ENCODE measurements at places on chromosomes 5 and 9. TPM values are rescaled to one million over a fixed set of nuclear protein-coding genes. Genes with fewer than 3 reads are reported as not detected.

DNA sequence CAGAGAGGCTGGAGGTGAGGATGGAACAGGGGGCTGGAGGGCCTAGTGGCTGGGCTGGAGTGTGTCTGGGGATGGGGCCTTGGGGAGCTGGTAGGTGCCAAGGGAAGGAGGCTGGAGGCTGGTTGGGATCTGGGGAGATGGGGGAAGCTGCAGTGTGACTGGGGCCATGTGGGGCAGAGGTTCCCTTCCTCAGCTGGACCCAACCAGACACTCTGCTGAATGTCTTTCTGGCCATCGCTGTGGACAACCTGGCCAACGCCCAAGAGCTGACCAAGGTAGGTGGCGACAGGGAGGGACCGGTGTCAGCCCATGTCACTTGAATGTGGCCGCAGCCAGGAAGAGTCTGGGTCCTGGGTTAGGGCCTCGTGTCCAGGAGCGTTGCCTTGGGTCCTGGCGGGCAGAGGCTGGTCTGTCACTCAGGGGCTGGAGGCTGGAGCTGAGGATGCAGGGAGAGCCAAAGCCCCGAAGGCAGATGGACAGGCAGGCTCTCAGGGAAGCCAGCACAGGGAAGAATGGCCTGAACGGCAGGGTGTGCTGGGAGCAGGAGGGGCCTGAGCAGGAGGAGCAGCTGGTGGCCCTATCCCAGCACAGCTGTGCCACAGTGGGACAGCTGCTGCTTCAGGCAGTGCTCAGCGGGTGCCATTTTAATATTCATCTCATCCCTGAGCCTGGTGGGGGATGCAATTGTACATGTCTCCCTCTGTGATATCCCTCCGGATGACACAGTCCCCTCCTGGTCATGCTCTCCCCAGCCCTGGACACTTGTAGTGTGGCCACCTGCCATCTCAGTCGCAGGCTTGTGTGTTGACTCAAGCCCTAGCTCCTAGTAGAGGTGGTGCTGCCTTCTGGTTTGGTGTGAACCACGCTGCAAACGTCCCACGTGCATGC lies 132.5 kb downstream of the CACNA1B start:
- no peaks in the 10 kb centered on the region for H3K4me1 ChIP-seq
- no peak overlapping the region for H3K4me3 ChIP-seq
- no peak overlapping the region for H3K27ac ChIP-seq
- no peak for DNase-seq
- no peaks in the 10 kb centered on the region for H3K27me3 ChIP-seq

DNA sequence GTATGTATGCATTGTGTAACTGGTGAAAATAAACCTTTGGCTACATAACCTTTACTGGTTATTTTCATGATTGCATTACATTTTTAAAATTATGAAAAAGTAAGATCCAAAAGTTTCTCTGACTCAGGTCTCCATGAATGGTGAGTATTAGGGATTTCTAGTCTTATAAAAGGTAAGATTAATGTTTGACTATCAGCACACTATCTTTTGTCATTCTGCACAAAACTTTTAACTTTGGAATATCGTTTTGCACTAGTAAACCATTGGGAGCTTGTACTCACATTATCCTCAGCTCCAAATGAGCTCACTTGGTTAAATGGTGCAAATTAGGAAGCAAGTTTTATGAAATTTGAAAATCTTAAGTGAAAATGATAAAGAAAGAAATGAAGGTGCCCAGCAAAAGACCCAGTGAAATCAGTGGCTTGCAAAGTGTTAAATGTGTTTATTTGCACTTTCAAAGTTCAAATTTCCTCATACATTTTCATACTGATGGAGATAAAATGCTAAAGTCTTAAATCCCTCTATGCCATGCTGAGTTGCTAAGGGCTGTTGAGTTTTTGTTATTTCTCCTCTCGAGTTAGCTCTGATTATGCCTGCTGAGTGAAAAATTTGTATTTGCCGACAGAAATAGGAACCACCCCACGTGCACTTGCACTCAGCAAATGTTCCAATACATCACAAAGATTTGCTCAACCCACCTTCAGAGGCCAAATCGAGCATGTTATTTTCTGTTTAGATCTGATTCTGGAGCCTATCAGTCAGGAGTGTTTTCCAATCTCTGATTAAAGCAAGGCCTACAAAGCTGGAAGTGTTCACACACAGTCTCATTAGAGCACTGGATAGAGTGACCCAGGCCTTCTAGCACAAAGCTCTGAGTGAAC lies 885.7 kb downstream of the NR2F1-AS1 start:
- no peak for DNase-seq
- H3K4me1 ChIP-seq = no peaks in the 10 kb centered on the region
- H3K27ac ChIP-seq = no peak overlapping the region
- no peaks in the 10 kb centered on the region for H3K36me3 ChIP-seq
- H3K27me3 ChIP-seq = no peaks in the 10 kb centered on the region
- H3K4me3 ChIP-seq = no peak overlapping the region

The MTAP gene
- total RNA-seq = 29.2 TPM

GRCh38 chr5:116396476-116397099 lies 178.0 kb downstream of the SEMA6A start:
- no peaks in the 10 kb centered on the region for H3K36me3 ChIP-seq
- DNase-seq = no peak

DNA sequence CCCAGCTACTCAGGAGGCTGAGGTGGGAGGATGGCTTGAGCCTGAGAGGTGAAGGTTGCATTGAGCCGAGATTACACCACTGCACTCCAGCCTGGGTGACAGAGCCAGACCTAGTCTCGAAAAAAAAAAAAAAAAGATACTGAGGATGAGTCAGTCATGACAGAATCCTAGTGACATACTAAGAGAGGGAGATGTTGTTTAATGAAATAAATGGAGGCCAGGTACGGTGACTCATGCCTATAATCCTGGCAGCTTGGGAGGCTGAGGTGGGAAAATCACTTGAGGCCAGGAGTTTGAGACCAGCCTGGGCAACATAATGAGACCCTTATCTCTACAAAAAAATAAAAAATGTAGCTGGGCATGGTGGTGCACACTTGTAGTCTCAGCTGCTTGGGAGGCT lies 107.2 kb downstream of the ZFAND5 start:
- no peaks in the 10 kb centered on the region for H3K27me3 ChIP-seq
- no peak overlapping the region for H3K27ac ChIP-seq
- no peak overlapping the region for H3K4me3 ChIP-seq
- H3K4me1 ChIP-seq = no peaks in the 10 kb centered on the region

The IGFBPL1 gene
- total RNA-seq = not detected

DNA sequence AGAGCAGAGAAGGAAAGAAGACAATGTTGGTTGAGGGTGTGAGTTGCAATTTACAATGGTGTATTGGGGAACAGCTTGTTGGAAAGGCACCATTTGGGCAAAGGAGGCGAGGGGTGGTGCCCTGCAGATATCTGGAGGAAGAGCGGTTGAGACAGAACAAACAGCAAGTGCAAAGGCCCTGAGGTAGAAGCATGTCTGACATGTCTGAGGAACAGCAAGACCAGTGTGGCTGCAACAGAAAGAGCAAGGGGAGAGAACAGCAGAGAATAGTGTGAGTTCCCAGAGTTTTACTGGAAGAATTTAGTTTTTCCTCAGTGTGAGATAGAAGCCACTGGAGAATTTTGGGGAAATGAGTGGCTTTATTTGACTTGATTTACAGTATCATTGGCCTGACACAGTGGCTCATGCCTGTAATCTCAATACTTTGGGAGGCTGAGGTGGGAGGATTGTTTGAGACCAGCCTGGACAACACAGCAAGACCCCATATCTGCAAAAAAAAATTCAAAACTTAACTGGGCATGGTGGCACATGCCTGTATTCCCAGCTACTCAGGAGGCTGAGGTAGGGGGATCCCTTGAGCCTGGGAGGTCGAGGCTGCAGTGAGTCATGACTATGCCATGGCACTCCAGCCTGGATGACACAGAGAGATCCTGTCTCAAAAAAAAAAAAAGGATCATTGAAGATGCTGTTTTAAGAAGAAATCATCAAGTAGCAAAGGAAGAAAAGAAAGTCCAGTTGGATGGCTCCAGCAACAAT lies 13.6 kb downstream of the CMBL start:
- peak; percentile 31 for DNase-seq
- no peaks in the 10 kb centered on the region for H3K27me3 ChIP-seq
- H3K4me1 ChIP-seq = peaks cover 7% of the 10 kb centered on the region
- no peaks in the 10 kb centered on the region for H3K36me3 ChIP-seq
- H3K4me3 ChIP-seq = no peak overlapping the region

GRCh38 chr5:148387325-148387724 lies 3.6 kb downstream of the FBXO38 start:
- H3K36me3 ChIP-seq = peaks cover 3% of the 10 kb centered on the region
- H3K27ac ChIP-seq = no peak overlapping the region
- H3K4me3 ChIP-seq = no peak overlapping the region
- DNase-seq = no peak
- H3K27me3 ChIP-seq = no peaks in the 10 kb centered on the region
- H3K4me1 ChIP-seq = peaks cover 37% of the 10 kb centered on the region

- DNase-seq = no peak
- H3K27me3 ChIP-seq = no peaks in the 10 kb centered on the region
- H3K27ac ChIP-seq = no peak overlapping the region
- no peaks in the 10 kb centered on the region for H3K36me3 ChIP-seq
- H3K4me3 ChIP-seq = no peak overlapping the region
- no peaks in the 10 kb centered on the region for H3K4me1 ChIP-seq
These were observed 11.3 kb upstream of the SCGB3A1 start for GRCh38 chr5:180602481-180603075.

- H3K27ac ChIP-seq = no peak overlapping the region
- peaks cover 8% of the 10 kb centered on the region for H3K4me1 ChIP-seq
- H3K36me3 ChIP-seq = no peaks in the 10 kb centered on the region
- H3K27me3 ChIP-seq = no peaks in the 10 kb centered on the region
- DNase-seq = no peak
These were observed 18.8 kb upstream of the PTBP3 start for GRCh38 chr9:112352209-112352608.

DNA sequence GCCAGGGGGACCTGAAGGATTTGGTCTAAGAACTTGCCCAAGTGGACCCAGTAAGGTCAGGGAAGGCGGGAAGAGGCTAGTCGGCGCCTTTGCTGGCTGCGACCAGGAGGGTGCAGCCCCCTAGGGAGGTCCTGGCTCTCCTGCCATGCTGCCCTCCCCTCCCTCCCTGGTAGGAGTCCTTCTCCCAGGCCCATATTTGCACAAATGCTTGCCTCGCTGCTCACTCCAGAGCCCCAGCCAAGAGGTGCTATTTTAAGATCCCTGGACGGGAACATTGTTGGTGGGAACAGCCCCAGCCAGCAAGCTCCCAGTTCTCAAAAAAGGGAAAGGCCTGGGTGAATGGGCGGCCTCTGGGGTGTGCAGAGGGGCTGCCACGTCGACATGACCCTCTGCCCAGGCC lies 4.3 kb upstream of the IL17B start:
- no peak overlapping the region for H3K4me3 ChIP-seq
- DNase-seq = no peak
- H3K4me1 ChIP-seq = no peaks in the 10 kb centered on the region
- no peak overlapping the region for H3K27ac ChIP-seq

GRCh38 chr9:91428927-91429351 lies 5.3 kb upstream of the NFIL3 start:
- peaks cover 11% of the 10 kb centered on the region for H3K4me1 ChIP-seq
- H3K36me3 ChIP-seq = no peaks in the 10 kb centered on the region
- no peaks in the 10 kb centered on the region for H3K27me3 ChIP-seq
- no peak overlapping the region for H3K4me3 ChIP-seq

- H3K4me1 ChIP-seq = no peaks in the 10 kb centered on the region
- no peaks in the 10 kb centered on the region for H3K36me3 ChIP-seq
- H3K4me3 ChIP-seq = no peak overlapping the region
- no peak for DNase-seq
- H3K27me3 ChIP-seq = no peaks in the 10 kb centered on the region
These were observed 153.6 kb downstream of the FAM114A2 start for GRCh38 chr5:153885141-153885540.

- H3K4me1 ChIP-seq = peaks cover 32% of the 10 kb centered on the region
- peak; percentile 49 for DNase-seq
- H3K27me3 ChIP-seq = no peaks in the 10 kb centered on the region
- H3K27ac ChIP-seq = peak overlapping the region; percentile 63
- H3K36me3 ChIP-seq = no peaks in the 10 kb centered on the region
These were observed 57.2 kb downstream of the MLANA start for GRCh38 chr9:5947912-5948311.

DNA sequence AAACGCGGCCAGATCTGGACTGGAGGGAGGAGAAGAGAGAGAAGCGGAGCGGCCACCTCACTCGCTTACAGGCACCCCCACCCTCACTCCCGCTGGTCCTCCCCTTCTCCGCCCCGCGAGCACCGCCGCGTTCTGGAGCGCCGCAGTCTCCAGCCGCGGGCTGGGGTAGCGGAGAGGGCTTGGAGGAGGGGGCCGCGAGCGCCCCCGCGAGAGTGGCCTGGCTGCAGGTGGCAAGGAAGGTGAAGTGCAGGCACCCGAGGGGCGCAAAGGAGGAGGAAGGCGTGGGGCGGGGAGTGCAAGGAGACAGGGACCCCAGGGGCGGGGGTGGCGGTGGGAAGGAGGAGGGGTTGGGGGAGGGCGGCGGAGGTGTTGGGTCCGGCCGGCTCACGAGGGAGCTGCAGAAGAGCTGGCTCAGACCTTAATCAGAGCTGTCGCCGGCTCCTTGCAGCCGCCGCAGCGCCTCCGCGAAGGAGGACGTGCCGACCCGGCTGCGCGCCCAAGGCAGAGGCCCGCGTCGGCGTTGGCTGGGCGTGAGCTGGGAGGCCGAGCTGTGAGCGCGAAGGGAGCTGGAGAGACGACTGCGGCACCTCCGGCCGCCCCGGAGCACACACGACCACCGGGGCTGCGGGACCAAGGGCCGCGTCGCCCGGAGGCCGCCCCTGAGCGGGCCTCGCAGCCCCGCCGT lies at the start of gene DMRT3:
DMRT3 (plus strand) TSS at position 398 of the 685 bp plus-strand sequence. CDS start 347 bp downstream, outside the sequence.
- no peaks in the 10 kb centered on the region for H3K36me3 ChIP-seq
- no peaks in the 10 kb centered on the region for H3K27me3 ChIP-seq
- no peak for DNase-seq
- H3K4me1 ChIP-seq = no peaks in the 10 kb centered on the region
- H3K4me3 ChIP-seq = no peak within 1 kb of the TSS

- H3K36me3 ChIP-seq = no peaks in the 10 kb centered on the region
- no peak overlapping the region for H3K4me3 ChIP-seq
- DNase-seq = peak; percentile 46
- H3K27ac ChIP-seq = no peak overlapping the region
These were observed 84.7 kb upstream of the SLCO6A1 start for GRCh38 chr5:102583276-102584124.

The IL4 gene
- not detected for total RNA-seq

- no peak overlapping the region for H3K27ac ChIP-seq
- no peaks in the 10 kb centered on the region for H3K4me1 ChIP-seq
- H3K4me3 ChIP-seq = no peak overlapping the region
- H3K36me3 ChIP-seq = no peaks in the 10 kb centered on the region
- DNase-seq = no peak
- no peaks in the 10 kb centered on the region for H3K27me3 ChIP-seq
These were observed 28.3 kb downstream of the ARHGEF28 start for GRCh38 chr5:73654171-73654811.

DNA sequence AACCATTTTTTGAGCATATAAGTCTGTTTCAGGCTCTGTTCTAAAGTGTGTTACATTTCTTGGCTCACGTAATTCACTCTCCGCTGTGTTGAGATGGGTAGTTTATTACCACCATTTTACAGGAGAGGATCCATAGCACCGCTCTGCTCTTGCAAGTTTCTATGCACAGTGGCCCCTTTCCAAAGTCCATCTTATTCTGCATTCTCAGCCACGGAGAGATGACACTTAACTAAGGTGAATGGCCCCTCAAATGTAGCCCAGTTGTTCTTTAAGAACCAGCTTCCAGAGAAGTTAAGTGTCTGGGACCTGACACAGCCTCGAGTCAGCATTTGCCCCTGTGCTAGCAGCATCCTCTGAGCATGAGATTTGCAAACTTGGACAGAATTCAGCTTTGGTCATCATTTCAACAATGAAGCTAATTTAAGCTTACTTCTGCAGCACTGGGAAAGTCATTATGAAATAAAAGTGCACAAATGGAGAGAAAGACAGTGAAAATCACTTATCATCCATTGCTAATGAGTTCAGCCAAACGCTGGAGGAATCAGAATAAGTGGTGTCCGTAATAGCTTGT lies 61.9 kb downstream of the FAM78A start:
- no peaks in the 10 kb centered on the region for H3K27me3 ChIP-seq
- no peak for DNase-seq
- no peaks in the 10 kb centered on the region for H3K4me1 ChIP-seq
- no peak overlapping the region for H3K27ac ChIP-seq
- H3K4me3 ChIP-seq = no peak overlapping the region
